ENCODE measurements at places on chromosomes 7 and 10.

GRCh38 chr7:153951316-153951715 lies 100.9 kb upstream of the DPP6 start:
- no peak for DNase-seq

DNA sequence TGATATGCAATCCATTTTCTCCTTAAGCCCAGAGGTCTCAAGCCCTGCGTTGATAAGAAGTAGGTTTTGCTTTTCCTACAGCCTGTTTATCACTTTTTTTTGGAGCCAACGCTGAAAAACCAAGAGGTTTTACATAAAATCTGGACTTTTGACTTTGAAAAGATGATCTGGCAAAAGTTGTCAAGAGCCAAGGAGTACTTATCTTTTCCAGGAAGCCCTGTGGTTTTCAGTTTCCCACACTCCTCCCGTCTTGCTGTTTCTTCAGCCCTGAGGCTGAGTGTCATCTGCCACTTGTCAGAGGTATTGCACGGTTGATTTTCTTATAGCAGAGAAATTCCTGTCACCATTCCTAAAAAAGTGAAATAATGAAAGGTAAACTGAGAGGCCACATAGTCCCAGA lies 108.7 kb downstream of the TYW1 start:
- DNase-seq = no peak

DNA sequence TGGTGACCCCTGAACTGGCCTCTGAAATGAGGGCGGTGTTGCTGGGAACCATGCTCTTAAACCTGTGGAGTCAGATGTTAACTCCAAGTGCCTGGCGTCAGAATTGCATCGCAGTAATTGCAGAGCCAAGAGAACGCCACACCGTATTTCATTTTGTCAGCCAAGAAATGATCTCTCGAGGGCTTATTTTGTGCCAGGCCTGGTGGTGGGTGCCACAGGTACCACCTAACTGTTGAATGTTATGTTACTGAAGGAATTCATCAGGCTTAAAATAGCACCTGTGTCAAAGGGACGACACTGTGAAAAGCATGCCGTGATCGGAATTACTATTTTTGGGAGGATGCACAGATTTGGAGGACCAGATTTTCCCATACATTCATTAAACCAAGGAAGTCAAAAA lies 51.9 kb upstream of the BAIAP2L1 start:
- no peak for DNase-seq

DNA sequence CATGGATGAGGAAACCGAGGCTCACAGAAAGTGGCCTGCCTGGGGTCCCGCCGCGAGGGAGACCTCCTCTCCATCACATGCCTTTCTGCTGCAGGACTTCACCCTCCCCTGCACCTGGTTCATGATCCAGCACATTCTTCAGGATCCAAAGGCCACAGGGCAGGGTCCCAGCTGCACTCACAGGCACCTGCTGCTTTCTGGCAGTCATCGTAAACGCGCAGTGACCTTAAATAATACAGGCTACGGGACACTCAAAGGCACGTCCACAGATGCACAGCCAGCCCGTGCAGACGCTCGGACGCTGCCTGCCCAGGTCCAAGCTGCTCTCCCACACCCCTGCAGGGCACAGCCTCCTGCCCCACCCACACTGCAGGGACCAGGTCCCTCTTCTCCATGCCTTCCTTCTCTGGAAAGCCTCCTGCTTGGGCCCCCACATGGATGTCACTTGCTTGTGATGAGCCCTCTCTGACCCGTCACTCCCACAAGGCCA lies 49.9 kb downstream of the CALML3 start:
- no peak for DNase-seq

DNA sequence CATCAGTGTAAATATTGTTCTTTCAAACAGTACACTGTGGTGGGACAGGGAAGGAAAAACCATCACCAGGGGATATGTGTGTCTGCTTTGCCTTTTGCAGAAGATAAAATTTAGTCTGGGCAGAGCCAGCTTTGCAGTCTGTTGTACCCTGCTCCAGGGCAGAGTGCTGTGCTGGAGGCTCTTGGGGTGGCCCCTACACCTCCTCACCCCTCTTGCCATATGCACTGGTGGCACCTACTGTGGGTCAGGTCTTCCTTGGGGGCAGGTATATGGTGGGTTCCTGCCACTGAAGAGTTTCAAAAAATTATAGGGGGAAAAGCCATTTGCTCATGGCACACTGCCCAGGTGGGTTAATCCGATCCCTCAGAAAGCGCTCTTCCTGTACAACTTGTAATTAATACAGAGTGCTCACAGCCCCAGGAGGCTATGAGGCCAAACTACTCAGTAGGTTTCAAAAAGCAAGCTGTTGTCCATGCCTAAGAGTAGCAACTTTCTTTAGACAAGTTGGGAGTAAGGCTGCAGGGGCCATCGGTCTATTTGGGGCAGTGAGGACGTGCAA lies 112.7 kb upstream of the BMPER start:
- no peak for DNase-seq

DNA sequence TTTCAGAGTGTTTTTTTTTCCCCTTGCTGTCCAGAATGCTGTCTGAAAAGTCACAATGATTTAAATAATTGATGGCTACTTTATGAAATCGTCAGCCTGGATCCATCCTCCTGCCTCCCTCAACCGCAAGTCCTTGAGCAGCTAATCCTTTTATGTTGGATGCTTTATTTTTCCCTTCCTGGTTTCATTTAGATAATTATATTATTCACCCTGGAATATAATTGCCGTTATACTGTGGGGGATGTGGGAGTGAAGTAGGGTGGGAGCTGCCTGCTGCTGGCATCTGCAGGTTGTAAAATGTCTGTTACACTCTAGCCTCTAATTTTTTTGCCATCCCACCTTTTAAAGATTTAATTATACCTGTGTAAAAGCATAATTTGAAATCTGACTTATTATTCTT lies 290.5 kb upstream of the LRGUK start:
- DNase-seq = no peak

GRCh38 chr10:56116684-56117083 lies 244.4 kb downstream of the ZWINT start:
- no peak for DNase-seq

- DNase-seq = no peak
Observed at GRCh38 chr10:27911011-27911410, 87.9 kb downstream of the ODAD2 start.

- DNase-seq = no peak
Observed at GRCh38 chr7:24504040-24504439, 69.2 kb upstream of the PALS2 start.

GRCh38 chr7:75985518-75986146 lies 8.8 kb downstream of the TMEM120A start:
- no peak for DNase-seq

DNA sequence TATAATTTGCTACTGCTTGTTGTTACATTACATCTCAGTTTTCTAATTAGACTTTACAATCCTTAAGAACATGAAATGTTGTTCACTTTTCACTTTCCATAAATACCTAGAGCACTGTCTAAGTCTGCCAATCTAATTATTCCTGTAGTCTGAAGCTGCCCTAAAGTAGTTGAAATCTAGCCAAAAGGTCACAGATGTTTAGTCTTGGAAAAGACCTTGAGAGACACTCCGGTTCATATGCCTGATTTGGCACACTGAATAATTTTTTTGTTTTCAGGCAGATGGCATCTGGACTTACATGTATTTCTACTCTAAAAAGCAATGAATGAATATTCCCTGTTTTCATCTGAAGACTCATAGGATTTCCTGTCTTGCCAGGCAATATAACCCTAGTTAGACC lies 359.1 kb downstream of the ANKRD7 start:
- no peak for DNase-seq

GRCh38 chr7:134435161-134435920 lies 23.6 kb downstream of the AKR1B1 start:
- no peak for DNase-seq

GRCh38 chr7:99860281-99861127 lies 16.3 kb downstream of the OR2AE1 start:
- DNase-seq = no peak

GRCh38 chr7:41637049-41637448 lies 65.8 kb downstream of the INHBA start:
- DNase-seq = no peak

DNA sequence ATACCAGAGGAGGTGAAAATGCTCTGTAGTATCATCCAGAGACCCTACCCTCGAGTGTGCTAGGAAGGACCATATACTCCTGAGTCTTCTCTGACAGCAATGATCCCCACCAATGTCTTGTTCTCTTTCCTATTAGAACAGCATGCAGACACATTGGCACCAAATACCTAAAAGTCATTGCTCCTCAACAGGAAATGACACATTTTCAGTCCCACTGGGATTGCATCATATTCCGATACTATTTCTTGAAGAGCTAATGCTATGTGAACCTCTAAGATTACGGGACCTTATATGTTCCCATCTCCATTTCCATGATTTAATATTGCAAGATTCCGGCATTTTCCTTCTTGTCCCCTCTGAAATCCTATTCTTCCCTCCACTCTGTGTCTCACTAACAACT lies 177.4 kb downstream of the NRP1 start:
- no peak for DNase-seq

DNA sequence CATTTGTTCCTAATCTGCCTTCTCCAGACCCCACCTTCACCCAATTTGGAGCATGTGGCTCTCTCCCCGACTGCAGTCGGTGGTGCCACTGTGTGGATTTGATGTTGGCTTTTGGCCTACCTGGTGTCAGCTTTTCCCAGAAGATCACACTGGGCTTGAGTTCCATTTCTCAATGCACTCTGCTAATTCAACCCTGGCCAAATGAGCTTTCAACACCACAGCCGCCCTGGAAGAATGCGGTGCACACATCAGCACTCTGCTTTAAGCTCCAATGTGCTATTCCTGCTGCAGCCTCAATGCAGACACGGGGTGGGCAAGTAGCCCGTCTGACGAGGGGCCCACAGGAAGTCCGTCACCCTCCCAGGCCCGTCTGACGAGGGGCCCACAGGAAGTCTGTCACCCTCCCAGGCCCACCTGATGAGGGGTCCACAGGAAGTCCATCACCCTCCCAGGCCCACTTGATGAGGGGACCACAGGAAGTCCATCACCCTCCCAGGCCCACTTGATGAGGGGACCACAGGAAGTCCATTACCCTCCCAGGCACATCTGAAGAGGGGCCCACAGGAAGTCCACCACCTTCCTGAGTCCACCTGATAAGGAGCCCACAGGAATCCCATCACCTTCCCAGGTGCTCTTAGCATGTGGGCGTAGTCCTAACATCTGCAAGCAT lies 64.4 kb downstream of the ASB13 start:
- no peak for DNase-seq

DNA sequence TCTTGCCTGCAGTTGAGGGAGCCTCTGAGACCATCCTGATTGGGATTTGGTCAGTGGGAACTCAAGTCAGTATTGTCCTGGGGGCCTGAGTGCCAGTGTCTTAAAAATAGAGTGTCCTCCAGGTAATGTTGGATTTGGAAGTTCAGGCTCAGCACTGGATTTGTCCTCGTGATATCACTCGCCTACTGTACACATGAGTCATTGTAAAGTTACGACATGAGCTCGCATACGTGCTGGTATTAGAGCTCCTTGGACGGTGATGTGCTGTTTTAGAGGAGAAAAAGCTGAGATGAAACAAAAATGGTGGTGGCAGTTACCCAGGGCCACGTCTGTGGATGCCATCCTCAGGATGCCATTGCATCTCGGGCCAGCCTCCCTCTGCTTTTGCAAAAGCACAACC lies 78.2 kb downstream of the MGMT start:
- no peak for DNase-seq

GRCh38 chr7:44305564-44306507 lies 19.6 kb downstream of the CAMK2B start:
- DNase-seq = no peak

- DNase-seq = no peak
Observed at GRCh38 chr10:113647812-113648211, 16.0 kb downstream of the NRAP start.

All from hypothalamus (tissue), 51 donors.